ENCODE measurements at places on chromosomes 3 and 15.
A peak's percentile ranks its signal among the peaks of the same experiment; 100 is the strongest.

DNA sequence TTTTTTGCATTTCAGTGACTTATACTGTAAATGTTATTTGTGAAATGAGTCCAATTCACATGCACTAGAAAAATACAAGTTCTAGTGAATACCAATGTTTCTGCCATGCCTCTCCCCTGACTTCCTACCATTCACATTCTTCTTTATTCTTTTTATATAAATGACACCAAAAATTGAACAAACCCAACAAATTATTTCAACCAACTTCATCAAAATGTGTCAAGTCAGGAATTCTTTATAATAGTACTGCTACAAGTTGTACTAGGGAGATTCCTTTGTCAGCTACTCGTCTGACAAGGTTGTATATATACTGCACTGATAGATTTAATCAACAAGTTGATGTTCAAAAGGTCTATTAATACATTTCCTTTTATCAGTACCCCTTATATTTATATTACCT lies 3.0 kb downstream of the TBL1XR1 start:
- no peak for DNase-seq

DNA sequence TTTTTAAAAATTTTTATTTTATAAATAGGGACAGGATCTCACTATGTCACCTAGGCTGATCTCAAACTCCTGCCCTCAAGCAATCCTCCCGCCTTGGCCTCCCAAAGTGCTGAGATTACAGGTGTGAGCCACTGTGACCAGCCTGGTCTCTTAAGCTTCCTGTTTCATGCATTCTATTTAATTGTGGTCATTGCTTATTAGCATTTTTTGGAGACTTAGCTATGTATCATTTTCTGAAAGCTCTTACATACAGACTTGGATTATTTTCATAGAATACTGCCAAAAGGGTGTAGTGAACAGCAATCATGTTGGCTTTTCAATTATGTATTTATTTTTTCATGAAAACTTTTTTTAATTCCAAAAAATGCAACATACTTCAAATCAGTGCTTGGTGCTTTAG lies 51.5 kb upstream of the DCUN1D1 start:
- DNase-seq = no peak

GRCh38 chr3:184525337-184526087 lies 36.1 kb upstream of the EPHB3 start:
- DNase-seq = no peak

- no peak for DNase-seq
These were observed 45.4 kb downstream of the FOXL2 start for GRCh38 chr3:138901567-138901966.

GRCh38 chr3:190608850-190609589 lies 95.1 kb downstream of the IL1RAP start:
- no peak for DNase-seq

DNA sequence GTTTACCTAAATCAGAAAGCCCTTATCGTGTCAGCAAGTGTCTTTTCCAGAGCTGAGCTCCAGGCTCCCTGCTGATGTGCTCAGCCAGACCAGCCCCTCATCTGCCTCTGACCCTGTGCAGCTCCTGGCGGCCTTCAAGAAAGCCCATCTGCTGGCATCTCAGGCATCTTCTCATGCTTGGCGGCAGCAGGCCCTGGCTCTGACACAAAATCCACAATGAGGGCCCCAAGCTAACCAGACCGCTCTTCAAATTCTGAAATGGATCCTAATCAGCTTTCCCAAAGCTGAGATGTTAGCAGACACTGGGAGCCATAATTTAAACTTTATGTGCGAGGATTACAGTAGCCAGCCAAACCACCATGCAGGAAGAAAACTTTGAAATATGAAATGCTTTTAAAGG lies 50.8 kb upstream of the CTDSPL start:
- no peak for DNase-seq

DNA sequence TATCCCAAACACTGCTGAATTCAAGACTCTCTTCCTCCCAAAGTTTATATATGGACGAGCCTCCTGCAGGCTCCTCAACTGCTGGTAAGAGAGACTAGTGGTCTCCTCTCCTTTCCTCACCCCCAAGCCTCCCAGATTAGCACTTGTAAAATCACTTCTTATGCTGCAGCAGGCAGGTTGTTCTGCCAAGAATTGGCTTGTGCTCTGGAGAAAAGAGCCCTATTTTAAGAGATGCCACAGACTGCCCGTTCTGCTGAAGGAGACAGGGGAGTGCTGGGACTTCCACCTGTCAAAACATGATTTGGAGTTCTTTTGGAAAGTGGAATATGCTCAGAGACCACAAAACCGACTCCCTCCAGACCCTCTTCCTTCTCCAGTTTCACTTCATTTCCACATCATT lies 230.9 kb upstream of the EIF1B start:
- DNase-seq = no peak

- no peak for DNase-seq
These were observed 17.5 kb downstream of the FHIT start for GRCh38 chr3:61233746-61234145.

- peak; percentile 43 for DNase-seq
These were observed 27.0 kb downstream of the CHCHD6 start for GRCh38 chr3:126731044-126731443.

- DNase-seq = no peak
These were observed 17.9 kb upstream of the TM4SF1 start for GRCh38 chr3:149395107-149396089.

GRCh38 chr3:30751610-30752299 lies 142.7 kb downstream of the GADL1 start:
- DNase-seq = peak; percentile 23

DNA sequence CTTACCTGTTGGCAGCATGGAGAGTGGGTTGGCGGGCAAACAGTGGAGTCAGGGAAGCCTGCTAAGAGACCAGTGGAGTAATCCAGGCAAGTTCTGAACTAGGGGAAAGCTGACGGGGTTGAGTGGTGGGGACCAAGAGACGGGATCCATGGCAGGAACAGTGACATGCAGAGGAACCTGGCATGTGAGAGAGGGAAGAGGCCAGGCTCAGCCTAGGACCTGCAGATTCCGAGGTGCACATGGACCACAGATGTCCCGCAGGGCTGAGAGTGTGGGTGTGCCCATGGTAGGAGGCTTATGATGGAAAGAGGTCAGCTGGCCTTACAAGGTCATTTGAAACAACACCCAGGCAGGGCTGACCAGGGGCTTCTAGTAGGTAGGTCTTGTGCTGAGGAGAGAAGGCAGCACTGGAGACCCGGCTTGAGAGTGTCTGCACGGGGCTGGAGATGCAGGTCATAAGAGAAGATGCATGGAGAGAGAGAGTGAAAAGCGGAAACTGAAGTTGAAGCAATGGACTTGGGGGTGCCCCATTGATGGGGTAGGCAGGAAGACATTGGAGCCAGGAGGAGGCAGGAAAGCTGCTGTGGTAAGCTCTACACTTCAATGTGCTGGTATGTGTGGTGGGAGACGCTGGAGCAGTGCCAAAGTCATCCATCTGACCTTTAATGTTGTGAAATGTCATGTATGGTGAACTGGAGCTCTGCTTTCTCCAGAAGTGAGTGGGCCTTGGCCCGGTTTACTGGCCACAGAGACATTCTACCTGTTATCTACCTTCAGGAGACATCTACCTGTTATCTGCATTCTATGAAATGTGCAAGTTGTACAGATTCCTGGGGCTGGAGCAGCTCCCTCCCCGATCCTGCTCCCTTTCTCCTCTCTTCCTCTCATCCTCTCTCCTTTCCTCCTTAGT lies 4.6 kb downstream of the SPSB4 start:
- DNase-seq = no peak

GRCh38 chr3:160245261-160245800 lies 20.1 kb downstream of the C3orf80 start:
- no peak for DNase-seq

DNA sequence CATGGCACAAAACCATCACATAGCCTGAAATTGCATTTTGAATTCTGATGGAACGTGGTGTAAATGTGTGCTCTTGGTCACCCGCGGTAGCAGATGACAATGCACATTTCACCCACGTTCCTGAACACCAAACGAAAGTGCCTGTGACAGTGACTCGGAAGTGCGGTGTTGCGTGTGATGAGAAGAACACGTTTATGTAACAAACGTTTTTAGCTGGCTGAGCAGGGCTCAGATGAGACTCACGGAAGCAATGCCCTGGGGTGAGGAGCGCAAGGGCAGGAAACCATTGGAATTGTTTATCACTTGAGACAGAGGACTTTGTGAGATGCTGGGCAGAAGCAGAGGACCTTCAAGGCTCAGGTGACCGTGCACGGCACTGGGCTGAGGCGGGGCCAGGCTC lies 449.2 kb upstream of the CFAP20DC start:
- no peak for DNase-seq

- no peak for DNase-seq
These were observed 176.8 kb downstream of the GHSR start for GRCh38 chr3:172271386-172271976.

DNA sequence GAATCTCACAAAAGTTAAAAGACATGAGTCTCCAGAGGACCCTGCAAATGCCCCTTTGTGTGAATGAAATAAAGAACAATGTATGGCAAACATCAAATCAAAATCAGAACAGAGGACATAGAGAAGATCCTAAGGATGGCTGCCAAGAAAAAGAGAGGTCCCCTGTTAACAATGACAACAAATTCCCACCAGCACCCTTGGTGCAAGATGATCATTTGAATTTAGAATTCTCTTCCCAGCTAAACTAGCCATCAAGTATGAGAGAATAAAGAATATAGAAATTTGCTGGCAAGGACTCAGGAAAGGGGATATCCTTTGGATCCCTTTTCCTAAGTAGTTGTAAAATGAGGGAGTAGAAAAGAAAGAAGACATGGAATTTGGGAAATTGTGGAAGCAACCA lies 8.2 kb downstream of the GP5 start:
- no peak for DNase-seq

DNA sequence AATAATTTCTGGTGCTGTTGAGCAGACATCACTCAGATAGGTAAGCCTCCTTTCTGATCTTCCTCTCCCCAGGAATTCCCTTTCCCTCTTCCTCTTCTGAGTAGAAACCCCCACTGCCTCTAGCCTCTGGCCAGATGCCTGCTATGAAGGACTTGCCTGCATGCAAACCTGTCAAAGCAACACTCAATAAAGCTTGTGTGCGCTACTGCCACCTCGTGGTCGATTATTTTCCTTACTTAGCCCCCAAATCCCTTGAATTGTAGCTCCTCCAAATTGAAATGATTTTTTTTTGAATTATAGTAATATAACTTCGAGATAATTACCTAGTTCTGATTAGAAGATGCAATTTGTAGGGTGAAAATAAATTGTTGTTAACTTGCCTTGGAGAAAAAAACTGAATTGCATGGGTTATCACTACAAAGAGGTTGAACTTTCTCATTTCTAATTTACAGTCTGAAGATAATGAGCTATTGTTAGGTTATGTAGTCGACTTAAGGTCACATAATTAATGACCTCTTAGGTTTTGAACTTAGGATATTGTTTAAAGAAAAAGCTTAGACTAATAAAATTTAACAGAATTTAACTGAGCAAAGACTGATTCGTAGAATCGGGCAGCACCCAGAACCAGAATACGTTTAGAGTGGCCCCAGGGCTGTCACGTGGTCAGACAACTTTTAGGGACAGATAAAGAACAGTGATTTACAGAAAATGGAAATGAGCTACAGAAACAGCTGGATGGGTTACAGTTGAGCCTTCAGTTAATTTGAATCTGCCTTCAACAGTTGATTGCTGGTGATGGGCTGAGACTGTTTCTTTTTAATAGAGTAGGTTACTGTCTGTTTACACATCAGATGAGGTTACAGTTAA lies 269.3 kb downstream of the ARPP21 start:
- peak; percentile 24 for DNase-seq

DNA sequence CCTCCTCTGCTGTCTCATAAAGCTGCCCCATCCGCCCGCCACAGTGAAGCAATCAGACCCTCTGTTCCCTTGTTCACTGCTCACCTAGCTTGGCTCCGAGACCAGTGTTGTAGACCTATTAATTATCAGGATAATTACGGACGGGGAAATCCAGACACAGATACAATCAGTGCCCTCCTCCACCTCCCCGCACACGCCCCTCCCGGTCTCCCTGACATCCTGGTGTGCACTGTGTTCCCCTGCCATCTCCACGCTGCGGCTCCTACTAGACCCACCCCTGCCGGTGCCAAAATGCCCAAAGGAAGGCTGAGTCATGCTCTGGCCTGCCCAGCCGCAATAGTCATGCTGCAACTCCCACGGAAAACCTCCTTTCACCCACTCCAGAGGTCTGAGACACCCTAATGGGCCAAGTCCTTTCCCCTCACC lies 277.3 kb upstream of the TLE3 start:
- no peak for DNase-seq

DNA sequence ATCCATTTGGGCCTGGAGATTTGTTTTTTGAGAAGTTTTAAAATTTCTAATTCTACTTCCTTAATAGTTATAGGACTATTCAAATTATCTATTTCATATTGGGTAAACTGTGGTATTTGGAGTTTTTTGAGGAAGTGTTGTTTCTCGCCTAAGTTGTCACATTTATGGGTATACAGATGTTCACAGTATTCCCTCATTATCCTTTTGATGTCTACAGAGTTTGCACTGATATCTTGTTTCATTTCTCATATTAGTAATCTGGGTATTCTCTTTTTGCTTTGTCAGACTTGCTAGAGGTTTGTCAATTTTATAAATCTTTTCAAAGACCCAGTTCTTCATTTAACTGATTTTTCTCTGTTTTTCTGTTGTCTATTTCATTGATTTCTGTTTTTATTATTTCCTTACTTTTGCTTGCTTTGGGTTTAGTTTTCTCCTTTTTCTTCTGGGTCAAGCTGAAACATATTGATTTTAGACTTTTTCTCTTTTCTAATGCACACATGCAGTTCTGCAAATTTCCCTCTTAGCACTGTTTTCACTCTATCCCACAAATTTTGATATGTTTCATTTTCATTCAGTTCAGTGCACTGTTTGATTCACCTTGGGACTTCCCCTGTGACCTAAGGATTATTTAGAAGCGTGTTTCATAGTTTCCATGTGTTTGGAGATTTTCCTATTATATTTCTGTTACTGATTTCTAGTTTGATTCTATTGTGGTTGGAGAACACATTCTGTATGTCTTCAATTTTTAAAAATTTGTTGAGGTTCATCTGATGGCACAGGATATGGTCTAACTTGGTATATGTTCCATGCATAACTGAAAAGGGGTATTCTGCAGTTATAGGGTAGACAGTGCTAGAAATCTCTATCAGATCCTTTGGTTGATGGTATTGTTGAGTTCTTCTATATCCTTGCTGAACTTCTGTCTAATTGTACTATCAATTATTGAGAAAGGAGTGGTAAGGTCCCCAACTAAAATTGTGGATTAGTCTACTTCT lies 79.6 kb downstream of the SUMF1 start:
- no peak for DNase-seq

DNA sequence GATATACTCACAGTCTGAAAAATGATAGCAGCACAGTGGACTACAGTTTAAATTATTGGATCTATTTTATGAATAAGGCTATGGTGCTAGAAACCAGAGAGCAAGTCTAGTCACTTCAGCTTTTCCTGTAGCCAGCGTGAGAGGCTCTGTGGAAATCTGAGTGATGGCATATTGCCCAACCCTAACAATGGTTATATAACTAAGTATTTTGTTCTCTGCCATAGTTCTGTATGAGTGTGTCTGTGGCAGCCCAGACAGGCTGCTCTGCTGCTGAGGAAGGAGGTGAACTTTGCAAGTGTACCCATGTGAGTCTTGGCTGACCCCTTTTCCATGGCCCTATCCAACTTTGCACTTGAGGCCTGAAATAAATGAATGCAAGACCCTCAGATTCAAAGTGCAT lies 105.7 kb downstream of the LRTM1 start:
- no peak for DNase-seq

GRCh38 chr3:161401389-161401788 lies 30.1 kb upstream of the SPTSSB start:
- DNase-seq = no peak

GRCh38 chr3:130900959-130901358 lies 7.1 kb downstream of the ATP2C1 start:
- DNase-seq = no peak

- DNase-seq = no peak
These were observed 127.6 kb upstream of the LMOD3 start for GRCh38 chr3:69250014-69250413.

GRCh38 chr15:39180483-39180933 lies 400.4 kb upstream of the THBS1 start:
- DNase-seq = no peak
